ENCODE measurements at places on chromosomes 5 and 9. TPM values are rescaled to one million over a fixed set of nuclear protein-coding genes. Genes with fewer than 3 reads are reported as not detected.

Gene SLC35D2
- 9.7 TPM for total RNA-seq

Gene FABP6
- not detected for total RNA-seq

Gene FGD3
- total RNA-seq: 3.3 TPM

Gene TSLP
- 1.8 TPM for total RNA-seq

Gene POLR1E
- 13.3 TPM for total RNA-seq

Gene TIMD4
- not detected for total RNA-seq

Gene ARHGAP26
- total RNA-seq: 31.6 TPM

Gene NR2F1
- total RNA-seq: 37.6 TPM

Gene CBY3
- total RNA-seq: not detected

Gene PCDHB11
- 1.8 TPM for total RNA-seq

Gene CENPK
- total RNA-seq: not detected

Gene SARDH
- total RNA-seq: 0.94 TPM
